Breast epithelium (tissue), 4 donors: ENCODE measurements at places on chromosomes 5 and 9. TPM values are rescaled to one million over a fixed set of nuclear protein-coding genes. Genes with fewer than 3 reads are reported as not detected.

ZFP2 gene
- 2.6 TPM for total RNA-seq

IL13 gene
- total RNA-seq = 0.33 TPM

ADRB2 gene
- 41.3 TPM for total RNA-seq

RPL37 gene
- total RNA-seq = 206 TPM

TAF11L3 gene
- total RNA-seq = not detected

ANKRD55 gene
- total RNA-seq = 0.33 TPM

TICAM2 gene
- total RNA-seq = 1.6 TPM

TNFSF15 gene
- 2.0 TPM for total RNA-seq

GLDC gene
- 0.66 TPM for total RNA-seq

PLGRKT gene
- 16.4 TPM for total RNA-seq

BARHL1 gene
- total RNA-seq = not detected

MTAP gene
- total RNA-seq = 40.2 TPM

DNA sequence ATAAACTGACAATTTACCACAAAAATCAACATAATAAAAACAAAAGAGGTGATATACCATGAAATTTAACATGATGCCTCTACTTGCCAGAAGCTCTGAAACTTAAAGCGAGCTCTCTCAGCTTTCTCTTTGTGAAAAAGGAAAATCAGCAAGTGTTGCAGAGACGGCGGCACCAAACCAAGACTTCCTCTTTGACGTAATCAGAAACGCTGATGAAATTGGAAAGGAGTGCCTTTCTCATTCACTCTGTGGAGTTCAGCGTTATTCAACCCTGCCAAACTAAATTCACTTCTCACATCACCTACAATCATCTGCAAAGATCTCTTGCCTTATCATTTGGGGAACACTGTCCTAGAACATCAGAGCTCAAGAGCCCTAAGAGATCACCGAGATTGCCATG lies 32.2 kb downstream of the ANXA6 start:
- H3K4me1 ChIP-seq = no peaks in the 10 kb centered on the region
- no peak overlapping the region for H3K4me3 ChIP-seq
- H3K36me3 ChIP-seq = no peaks in the 10 kb centered on the region
- no peak for DNase-seq
- H3K27me3 ChIP-seq = no peaks in the 10 kb centered on the region

DNA sequence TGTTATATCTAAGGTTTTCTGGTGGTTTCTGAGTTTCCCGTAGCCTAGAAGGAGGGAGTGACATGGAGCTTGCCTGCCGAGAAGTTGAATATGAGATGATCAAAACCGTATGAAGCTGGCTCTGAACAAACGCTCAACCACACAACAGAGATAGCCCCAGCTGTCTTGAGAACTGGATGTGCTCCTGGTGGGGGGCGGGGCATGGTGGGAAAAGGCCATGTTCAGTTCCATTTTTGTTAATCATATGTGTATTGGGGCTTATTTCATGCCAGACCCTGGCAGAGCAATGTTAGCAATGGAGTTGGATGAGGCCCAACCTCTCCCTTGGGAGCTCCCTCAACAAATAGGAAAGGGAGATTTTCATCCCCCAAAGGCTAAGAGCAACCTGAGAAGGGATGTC lies 4.8 kb downstream of the CCL19 start:
- no peaks in the 10 kb centered on the region for H3K4me1 ChIP-seq
- no peak overlapping the region for H3K4me3 ChIP-seq
- H3K27ac ChIP-seq = peak overlapping the region; percentile 85
- no peaks in the 10 kb centered on the region for H3K27me3 ChIP-seq

GRCh38 chr5:142613271-142613671 lies 72.6 kb downstream of the FGF1 start:
- H3K27ac ChIP-seq = no peak overlapping the region
- DNase-seq = no peak
- no peaks in the 10 kb centered on the region for H3K36me3 ChIP-seq
- no peaks in the 10 kb centered on the region for H3K27me3 ChIP-seq

DNA sequence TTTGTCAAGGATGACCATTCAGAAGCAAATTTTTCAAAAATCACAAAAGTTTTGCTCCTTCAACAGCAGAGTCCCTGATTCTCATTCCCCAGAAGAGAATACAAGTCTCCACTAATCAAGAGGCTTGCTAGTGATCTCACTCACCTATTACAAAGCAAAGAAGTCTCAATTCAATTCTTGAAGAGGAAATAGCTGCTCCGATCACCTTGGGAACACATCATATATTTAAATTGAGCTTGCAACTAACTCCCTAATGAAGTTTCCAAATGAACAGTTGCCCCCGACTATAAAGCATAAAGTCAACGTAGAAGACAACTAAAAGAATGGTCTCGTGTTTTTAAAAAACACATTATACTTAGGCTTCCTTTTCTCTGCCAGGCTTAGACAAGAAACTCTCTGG lies 1.6 kb downstream of the LIFR start:
- no peaks in the 10 kb centered on the region for H3K36me3 ChIP-seq
- DNase-seq = no peak
- peak overlapping the region; percentile 97 for H3K27ac ChIP-seq
- H3K4me3 ChIP-seq = peak overlapping the region; percentile 83
- H3K4me1 ChIP-seq = peaks cover 5% of the 10 kb centered on the region

DNA sequence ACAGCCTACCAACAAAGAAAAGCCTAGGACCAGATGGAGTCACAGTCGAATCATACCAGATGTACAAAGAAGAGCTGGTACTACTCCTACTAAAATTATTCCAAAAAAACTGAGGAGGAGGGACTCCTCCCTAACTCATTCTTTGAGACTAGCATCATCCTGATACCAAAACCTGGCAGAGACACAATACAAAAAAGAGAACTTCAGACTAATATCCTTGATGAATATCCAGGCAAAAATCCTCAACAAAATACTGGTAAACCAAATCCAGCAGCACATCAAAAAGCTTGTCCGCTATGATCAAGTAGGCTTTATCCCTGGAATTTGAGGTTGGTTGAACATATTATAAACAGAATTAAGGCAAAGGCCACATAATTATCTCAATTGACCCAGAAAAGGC lies 900.4 kb upstream of the ARRDC3 start:
- no peaks in the 10 kb centered on the region for H3K36me3 ChIP-seq
- no peak overlapping the region for H3K4me3 ChIP-seq
- H3K27me3 ChIP-seq = no peaks in the 10 kb centered on the region

GRCh38 chr9:79123415-79123814 lies 448.4 kb upstream of the TLE4 start:
- no peak overlapping the region for H3K27ac ChIP-seq
- H3K27me3 ChIP-seq = no peaks in the 10 kb centered on the region
- no peaks in the 10 kb centered on the region for H3K4me1 ChIP-seq
- DNase-seq = no peak
- no peak overlapping the region for H3K4me3 ChIP-seq

GRCh38 chr5:55936100-55936693 lies 58.6 kb downstream of the IL6ST start:
- DNase-seq = no peak
- H3K27ac ChIP-seq = no peak overlapping the region
- H3K36me3 ChIP-seq = no peaks in the 10 kb centered on the region

- no peaks in the 10 kb centered on the region for H3K4me1 ChIP-seq
- no peak for DNase-seq
- H3K27me3 ChIP-seq = no peaks in the 10 kb centered on the region
- H3K27ac ChIP-seq = no peak overlapping the region
- no peaks in the 10 kb centered on the region for H3K36me3 ChIP-seq
These were observed 55.6 kb upstream of the MELK start for GRCh38 chr9:36517131-36517530.

- no peaks in the 10 kb centered on the region for H3K4me1 ChIP-seq
- no peak for DNase-seq
- no peak overlapping the region for H3K27ac ChIP-seq
- H3K4me3 ChIP-seq = no peak overlapping the region
- H3K27me3 ChIP-seq = no peaks in the 10 kb centered on the region
These were observed 177.7 kb downstream of the PAM start for GRCh38 chr5:102932781-102933180.

DNA sequence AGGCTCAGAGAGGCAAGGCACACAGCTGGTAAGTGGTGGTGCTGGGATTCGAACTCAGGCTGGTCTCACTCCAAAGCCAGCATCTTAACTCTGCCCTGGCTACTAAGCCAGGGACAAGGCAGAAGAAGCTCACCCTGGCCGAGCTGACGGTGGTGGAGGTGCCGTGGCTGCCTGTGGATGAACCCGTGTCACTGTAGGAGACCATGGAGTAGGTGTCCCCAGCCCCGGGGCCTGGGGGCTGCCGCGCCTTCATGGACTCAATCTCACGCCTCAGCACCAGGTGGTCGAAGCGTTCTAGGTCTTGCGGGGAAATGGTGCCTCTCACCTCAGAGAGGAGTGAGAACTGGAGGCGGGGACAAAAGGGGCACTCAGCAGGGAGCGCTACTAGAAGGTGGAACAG lies 35.4 kb upstream of the AKNA start:
- no peaks in the 10 kb centered on the region for H3K4me1 ChIP-seq
- H3K27ac ChIP-seq = no peak overlapping the region
- no peaks in the 10 kb centered on the region for H3K36me3 ChIP-seq
- no peaks in the 10 kb centered on the region for H3K27me3 ChIP-seq

DNA sequence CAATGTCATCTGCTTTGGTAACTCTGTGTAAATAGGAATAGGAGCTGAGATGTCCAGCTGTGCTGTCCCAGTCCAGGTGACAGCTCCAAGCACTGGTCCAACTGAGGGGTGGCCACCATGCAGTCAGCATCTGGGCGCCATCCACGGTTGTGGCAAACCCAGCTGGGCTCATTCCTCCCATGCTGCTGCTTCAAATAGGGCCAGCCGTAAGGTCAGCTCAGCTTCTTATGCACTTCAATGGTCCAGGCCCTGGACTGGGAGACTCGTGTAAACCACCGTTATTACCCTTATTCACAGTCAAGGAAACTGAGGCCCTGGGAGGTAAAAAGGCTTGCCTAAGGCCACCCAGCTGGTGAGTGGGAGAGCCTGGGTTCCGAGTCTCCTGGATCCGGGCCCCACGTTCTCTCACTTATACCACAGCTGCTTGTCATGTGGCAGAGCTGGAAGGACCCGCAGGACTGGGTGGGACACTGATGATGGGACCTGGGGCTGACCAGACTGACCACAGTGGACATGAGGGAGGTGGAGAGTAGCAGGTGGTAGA lies 38.7 kb upstream of the ANGPTL2 start:
- H3K4me1 ChIP-seq = no peaks in the 10 kb centered on the region
- DNase-seq = peak; percentile 43
- no peak overlapping the region for H3K4me3 ChIP-seq
- no peak overlapping the region for H3K27ac ChIP-seq
- H3K36me3 ChIP-seq = no peaks in the 10 kb centered on the region

GRCh38 chr5:160961761-160962160 lies 109.8 kb upstream of the ATP10B start:
- no peak overlapping the region for H3K27ac ChIP-seq
- H3K27me3 ChIP-seq = no peaks in the 10 kb centered on the region
- no peaks in the 10 kb centered on the region for H3K4me1 ChIP-seq
- no peaks in the 10 kb centered on the region for H3K36me3 ChIP-seq

DNA sequence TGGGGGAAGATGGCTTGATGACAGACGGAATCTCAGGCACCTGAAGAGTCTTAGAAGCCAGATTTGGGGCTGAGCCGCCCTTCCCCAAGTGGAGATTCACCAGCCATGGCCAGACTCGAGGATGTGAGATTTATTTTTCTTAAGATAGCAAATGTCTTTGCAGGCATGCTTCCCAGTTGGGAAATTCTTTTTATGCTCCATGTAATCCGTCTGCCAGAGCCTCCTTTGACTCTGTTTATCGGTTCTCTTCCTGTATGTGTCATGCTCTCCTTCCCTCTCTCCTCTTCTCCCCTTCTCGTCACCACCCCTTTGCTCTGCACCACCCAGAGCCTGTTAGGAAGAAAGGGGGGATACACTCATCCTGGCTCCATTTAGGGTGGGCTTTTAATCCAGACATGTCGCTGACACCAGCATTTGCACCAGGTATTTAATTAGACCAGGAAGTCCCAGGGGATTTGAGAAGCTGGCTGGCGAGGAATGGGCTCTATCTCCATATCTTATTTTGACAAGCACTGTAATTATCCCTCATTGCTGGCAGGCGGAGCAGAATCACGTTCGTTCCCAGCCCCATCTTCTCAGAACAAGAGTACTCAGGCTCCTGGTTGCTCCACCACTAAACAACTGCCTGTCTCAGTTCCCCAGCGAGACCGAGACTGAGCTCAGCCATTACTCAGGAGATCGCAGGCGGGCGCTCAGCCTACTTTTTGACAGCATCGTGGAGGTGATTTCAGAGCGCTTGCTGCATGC lies 50.9 kb downstream of the KCNIP1 start:
- no peak for DNase-seq
- H3K27ac ChIP-seq = no peak overlapping the region
- H3K4me1 ChIP-seq = no peaks in the 10 kb centered on the region
- no peaks in the 10 kb centered on the region for H3K36me3 ChIP-seq

- H3K4me3 ChIP-seq = no peak overlapping the region
- H3K27ac ChIP-seq = peak overlapping the region; percentile 64
- H3K4me1 ChIP-seq = peaks cover 14% of the 10 kb centered on the region
- peak; percentile 73 for DNase-seq
- no peaks in the 10 kb centered on the region for H3K36me3 ChIP-seq
These were observed 8.7 kb downstream of the PCDH1 start for GRCh38 chr5:141869514-141869913.

GRCh38 chr9:108069991-108070390 lies 580.4 kb upstream of the KLF4 start:
- no peaks in the 10 kb centered on the region for H3K36me3 ChIP-seq
- H3K27ac ChIP-seq = no peak overlapping the region
- no peaks in the 10 kb centered on the region for H3K27me3 ChIP-seq
- no peak overlapping the region for H3K4me3 ChIP-seq
- H3K4me1 ChIP-seq = no peaks in the 10 kb centered on the region
- no peak for DNase-seq

GRCh38 chr5:72156946-72157624 lies 49.8 kb downstream of the MAP1B start:
- H3K4me1 ChIP-seq = no peaks in the 10 kb centered on the region
- H3K4me3 ChIP-seq = no peak overlapping the region
- DNase-seq = no peak
- peak overlapping the region; percentile 88 for H3K27ac ChIP-seq
- no peaks in the 10 kb centered on the region for H3K27me3 ChIP-seq

DNA sequence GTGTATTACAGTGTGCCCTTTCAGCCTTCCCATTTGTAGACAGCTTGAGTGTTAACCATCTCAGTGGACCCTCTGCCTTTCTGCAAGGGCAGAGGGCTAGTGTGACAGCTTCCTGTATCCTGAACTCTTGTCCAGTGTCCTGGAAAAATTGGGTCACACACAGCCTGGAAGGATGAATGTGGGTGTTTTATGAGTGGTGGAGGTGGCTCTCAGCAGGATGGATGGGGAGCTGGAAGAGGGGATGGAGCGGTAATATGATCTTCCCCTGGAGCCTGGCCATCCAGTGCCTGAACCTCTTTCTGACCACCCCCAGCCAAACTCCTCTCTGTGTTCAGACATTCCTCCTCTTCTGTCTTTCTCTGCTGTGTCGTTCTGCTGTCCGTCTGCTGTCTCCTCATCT lies 113.0 kb downstream of the KIF4B start:
- H3K4me1 ChIP-seq = no peaks in the 10 kb centered on the region
- H3K36me3 ChIP-seq = no peaks in the 10 kb centered on the region
- H3K4me3 ChIP-seq = no peak overlapping the region
- no peaks in the 10 kb centered on the region for H3K27me3 ChIP-seq

GRCh38 chr5:83179966-83180365 lies 102.6 kb downstream of the XRCC4 start:
- no peaks in the 10 kb centered on the region for H3K4me1 ChIP-seq
- no peaks in the 10 kb centered on the region for H3K36me3 ChIP-seq
- no peak overlapping the region for H3K27ac ChIP-seq
- DNase-seq = no peak
- H3K27me3 ChIP-seq = no peaks in the 10 kb centered on the region

GRCh38 chr5:91146905-91147600 lies 236.1 kb downstream of the ARRDC3 start:
- peak overlapping the region; percentile 66 for H3K27ac ChIP-seq
- no peaks in the 10 kb centered on the region for H3K27me3 ChIP-seq
- DNase-seq = no peak
- no peaks in the 10 kb centered on the region for H3K36me3 ChIP-seq
- no peaks in the 10 kb centered on the region for H3K4me1 ChIP-seq
